ENCODE measurements at places on chromosomes 4 and X.

DNA sequence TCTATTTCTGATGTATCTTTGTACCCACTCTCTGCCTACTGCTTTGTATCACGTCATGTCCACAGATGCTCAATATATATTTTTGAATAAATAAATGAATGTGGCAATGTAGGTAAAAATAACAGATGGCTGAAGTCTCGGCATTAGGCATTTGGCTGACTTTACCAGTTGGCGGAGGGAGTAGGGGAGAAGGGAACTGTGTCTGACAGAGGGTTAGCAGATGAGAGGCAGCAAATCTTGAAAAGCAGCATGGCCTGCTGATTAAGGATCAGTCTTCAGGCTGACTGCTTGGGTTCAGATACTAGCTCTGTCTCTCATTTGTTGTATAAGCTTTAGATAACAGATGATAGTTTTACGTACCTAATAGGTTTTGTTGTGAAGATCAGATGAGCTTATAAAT, 31.9 kb upstream of the RASGEF1B start:
- DNase-seq = peak; percentile 50

DNA sequence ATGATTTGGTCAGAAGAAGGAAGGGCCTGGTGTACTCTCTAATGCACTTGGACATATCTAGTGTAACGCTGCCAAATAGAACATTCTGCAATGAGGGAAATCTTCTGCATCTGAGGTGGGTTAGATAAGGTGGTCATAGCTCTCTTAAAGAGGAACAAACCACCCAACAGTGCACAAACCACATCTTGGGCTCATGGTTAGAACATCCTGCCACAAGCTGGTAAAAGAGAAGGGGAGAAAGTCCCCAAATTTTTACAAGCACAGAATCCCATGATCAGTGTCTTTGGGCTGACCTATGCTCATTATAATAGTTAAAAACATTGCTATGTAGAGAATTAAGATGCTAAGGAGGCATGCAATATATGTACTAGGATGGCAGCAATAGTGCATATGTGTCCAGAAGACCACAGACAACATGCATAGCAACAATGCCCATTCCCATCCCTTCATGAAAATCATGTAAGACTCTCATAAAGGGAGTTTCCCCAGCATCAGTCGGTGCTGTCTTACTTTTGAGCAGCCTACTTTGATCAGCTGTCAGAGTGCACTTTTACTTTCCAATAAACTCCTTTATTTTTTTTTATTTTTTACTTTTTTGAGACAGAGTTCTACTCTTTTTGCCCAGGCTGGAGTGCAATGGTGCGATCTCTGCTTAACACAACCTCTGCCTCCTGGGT, 99.7 kb upstream of the SLC7A11 start:
- DNase-seq = no peak

DNA sequence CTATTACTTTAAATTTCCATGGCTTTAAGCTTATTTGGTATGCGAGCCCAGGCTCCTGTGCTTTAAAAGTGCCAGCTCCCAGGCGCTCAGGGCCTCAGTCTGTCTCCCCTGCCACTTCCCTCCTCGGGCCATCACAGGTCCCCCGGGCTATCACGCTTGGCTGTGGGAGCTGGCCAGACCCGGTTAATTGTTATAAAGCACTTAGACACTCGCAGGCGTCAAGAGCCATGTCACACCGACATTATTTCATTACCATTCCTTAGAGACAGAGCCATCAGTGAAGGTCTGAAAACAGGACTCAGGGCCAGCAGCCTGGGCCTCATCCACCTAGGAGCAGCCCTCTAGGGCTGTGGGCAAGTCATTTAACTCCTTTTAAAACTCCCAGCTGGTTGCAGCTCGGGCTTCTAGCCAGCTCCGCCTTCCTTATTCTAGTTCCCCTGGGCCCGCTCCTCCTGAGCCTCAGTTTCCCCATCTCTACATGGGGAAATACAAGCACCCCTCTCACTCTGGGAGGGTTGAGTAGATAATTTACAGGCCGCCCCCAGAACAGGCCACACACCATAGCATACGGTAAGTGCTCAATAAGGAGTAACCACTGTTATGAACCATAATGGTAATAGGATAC, 99.0 kb downstream of the HMX1 start:
- DNase-seq = no peak

- DNase-seq = no peak
Measured at GRCh38 chr4:98688411-98689290, 30.2 kb upstream of the TSPAN5 start.

GRCh38 chrX:51975360-51975759, 81.9 kb downstream of the MAGED1 start:
- no peak for DNase-seq

DNA sequence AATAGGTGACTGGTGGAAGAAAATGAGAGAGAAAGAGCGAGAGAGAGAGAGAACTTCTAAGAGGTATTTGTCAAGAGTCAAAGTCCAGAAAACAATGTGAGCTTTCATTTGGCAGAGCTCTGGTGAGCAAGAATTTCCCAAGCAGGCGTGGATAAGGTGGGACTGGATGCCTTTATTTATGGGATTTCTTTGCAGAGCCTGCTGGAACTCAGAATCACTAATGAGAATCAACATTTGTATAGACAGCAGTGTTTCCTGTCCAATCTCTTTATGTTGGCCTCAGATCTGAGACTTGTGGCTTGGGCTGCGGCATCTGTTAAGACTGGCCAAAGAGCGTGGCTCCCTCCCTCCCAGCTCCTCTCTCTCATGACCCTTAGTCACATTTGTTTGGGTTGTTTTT, 67.9 kb upstream of the TBL1X start:
- DNase-seq = no peak

DNA sequence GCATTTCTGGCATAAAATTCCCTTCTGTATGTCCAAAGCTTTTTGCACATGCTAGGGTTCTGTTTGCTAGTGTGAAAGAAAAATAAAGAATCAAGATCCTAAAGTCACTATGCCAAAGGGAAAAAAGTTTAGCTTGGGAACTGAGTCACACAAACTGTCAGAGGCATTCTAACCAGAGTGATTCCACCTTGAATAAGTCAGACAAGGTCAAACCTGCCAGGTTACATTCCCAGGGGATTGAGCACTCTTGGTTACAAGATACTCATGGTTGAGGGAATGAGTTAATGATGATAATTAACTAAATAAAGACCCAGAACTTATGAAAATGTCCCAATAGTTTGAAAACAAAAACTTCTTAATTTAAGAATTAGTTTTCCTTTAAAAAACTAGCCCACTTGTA, 13.7 kb upstream of the UGT2B17 start:
- DNase-seq = peak; percentile 64

GRCh38 chr4:78312989-78313753, 238.4 kb upstream of the ANXA3 start:
- DNase-seq = no peak

GRCh38 chr4:18980516-18981233, 959.1 kb upstream of the LCORL start:
- no peak for DNase-seq

DNA sequence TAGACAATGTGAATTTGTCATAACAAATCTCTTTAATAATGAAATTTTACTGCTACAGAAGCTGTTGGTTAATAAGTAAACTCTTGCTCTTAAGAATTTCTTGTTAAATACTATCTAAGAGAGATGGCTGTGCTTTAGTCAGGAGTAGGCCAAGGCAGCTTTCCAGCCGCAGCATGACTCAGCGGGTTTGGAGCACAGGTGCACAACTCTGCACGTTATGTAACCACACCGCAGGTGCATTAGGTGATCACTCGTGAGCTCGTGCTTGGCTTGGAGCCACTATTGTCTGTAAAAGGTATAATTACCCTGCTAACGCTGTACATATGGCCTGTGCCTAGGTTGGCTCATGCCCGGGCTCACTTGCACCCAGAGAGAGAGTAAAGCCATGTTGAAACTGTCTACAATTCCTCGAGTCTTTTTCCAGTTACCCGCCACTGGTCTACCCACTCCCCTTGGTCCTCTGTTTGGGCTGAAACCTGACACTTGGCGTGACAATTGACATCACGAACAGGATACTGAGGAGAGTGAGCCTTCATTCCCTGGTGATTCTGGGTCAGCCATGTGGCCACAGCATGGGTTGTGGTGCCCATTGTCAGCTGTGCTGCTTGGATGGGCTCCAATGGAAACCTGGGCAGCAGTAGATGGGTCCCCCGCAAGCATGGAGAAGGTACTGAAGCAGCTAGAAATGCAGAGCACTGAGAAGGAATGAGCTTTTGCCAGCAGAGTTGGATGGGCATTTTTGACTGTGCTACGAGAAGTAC, 18.4 kb upstream of the ANAPC4 start:
- DNase-seq = no peak

GRCh38 chr4:6074758-6075157, 56.5 kb upstream of the C4orf50 start:
- no peak for DNase-seq

GRCh38 chrX:1327651-1328304, 8.8 kb upstream of the IL3RA start:
- DNase-seq = no peak

GRCh38 chrX:21990832-21991231, 41.3 kb upstream of the PHEX start:
- DNase-seq = no peak

DNA sequence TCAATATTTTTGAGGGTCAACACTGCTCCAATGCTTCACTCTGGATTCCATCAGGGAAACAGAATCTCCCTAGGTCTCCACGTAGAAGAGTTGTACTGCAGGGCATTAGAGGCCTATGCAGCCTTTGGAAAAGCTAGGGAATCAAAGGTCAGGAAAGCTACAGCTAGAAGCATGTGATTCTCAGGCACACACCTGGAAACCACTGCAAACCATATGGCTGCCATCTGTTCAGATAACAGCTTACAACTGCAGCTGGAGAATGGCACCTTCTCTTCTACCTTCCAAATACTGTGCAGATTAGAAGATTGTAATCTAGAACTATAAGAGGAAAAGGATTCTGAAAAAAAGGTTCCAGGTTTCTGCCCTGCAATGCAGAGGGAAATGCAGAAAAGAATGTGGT, 60.6 kb downstream of the BTC start:
- no peak for DNase-seq

GRCh38 chr4:105551965-105552746, at the start of gene ARHGEF38:
TSS of gene ARHGEF38 (plus strand) at chr4:105552620. CDS start at chr4:105552766, 146 bp downstream.
- DNase-seq = no peak

- DNase-seq = no peak
Measured at GRCh38 chrX:17535229-17535628, 160.2 kb downstream of the NHS start.

DNA sequence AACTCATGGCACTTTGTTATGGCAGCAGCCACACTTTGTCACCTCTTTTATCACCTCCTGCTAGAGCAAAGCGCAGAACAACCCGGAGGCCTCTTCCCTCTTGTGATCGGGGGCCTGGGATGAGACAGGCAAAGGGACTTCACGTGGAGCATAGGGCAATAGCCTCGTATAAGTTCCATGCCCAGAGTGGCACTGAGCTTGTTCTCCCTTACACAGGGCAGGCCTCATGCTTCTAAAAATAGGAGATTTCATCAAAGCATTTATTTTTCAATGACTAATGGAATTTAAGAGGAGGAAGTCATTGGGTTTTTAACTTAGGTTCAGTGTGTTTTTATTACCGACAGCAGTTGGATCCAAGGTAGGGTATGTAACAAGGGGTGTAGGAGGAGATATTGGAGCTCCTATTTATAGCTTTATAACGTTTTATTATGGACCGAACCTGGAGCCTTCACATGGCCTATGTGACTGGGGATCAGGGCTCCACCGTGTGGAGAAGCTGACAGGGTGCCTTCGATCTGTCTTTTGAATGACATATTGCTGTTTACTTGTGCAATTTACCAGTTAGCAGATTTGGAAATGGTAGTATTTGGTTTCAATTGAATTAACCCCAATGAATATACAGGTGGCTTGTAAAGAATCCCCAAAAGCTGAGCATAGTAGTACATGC, 93.8 kb downstream of the SLC2A9 start:
- DNase-seq = no peak

DNA sequence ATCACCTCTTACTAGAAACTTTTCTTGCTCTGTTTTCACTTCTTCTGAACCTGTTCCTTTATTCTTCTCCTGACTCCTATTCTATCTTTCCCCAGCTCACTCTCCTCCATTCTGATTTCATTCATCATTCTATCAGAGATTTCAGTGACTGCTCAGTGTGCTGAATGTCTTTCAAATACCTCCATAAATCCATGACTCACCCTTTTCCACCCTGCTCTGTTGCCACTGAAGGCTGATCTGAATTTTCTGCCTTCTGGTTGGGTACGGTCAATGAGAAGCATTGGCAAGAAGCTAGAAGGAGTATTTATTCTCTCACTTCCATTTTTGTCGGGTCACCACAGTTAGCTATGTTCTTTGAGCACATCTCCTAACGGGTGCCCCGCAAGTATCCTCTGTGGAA, 265.9 kb downstream of the CBLL2 start:
- no peak for DNase-seq

DNA sequence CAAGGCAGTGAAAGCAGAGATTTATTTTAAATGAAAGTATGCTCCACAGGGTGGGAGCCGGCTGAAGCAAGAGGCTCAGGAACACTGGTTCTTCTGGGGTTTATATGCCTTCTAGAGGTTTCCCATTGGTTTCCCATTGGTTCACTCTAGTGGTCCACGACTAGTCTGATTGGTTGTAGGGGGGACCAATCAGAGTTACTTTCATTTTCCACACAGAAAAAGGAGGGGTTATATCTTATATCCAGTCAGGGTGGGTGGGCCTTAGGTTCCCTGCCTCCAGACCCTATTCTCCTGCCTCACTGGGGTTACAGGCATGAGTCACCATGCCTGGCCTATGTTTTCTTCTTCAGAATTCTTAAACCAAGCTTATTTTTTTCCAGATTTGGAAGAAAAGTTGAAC, 101.6 kb downstream of the KLHL8 start:
- no peak for DNase-seq

DNA sequence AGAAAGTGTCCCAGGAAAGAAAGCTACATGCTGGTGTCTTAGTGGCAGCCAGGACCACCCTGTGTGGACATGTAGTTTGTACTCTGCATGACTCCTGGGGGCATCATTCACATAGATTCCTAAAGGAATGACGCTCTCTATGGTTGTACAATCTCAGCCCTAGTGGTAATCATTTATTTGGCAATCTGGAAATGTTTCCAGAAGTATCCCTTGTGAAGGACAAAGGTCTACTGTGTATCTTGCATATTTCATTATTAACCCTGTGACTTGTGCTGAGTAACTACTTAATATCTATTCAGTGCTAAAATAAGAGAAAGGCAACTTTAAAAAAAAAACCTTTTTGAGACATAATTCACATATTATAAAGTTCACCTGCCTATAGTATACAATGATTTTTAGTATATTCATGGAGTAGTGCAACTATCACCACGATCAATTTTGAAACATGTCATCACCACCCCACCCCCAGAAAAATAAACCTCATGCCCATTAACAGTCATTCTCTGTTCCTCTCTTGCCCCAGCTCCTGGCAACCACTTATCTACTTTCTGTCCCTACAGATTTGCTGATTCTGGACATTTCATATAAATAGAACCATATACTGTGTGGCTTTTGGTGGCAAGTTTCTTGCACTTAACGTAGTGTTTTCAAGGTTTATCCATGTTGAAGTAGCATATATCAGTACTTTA, 51.7 kb downstream of the SHROOM3 start:
- DNase-seq = no peak

GRCh38 chr4:110994781-110995180, 371.9 kb upstream of the PITX2 start:
- DNase-seq = peak; percentile 31

GRCh38 chr4:16573739-16574138, 324.7 kb downstream of the LDB2 start:
- DNase-seq = peak; percentile 76

- DNase-seq = no peak
Measured at GRCh38 chrX:68757331-68757730, 71.5 kb upstream of the EFNB1 start.

- DNase-seq = no peak
Measured at GRCh38 chrX:112935029-112935428, 94.4 kb upstream of the AMOT start.

- no peak for DNase-seq
Measured at GRCh38 chr4:109473824-109474223, 40.2 kb downstream of the SEC24B start.

- DNase-seq = no peak
Measured at GRCh38 chrX:19947612-19948011, 43.2 kb downstream of the BCLAF3 start.

Measured in brain (organoid and tissue), 16 donors.